ENCODE measurements at places on chromosomes 16 and 17. TPM values are rescaled to one million over a fixed set of nuclear protein-coding genes. Genes with fewer than 3 reads are reported as not detected.

DNA sequence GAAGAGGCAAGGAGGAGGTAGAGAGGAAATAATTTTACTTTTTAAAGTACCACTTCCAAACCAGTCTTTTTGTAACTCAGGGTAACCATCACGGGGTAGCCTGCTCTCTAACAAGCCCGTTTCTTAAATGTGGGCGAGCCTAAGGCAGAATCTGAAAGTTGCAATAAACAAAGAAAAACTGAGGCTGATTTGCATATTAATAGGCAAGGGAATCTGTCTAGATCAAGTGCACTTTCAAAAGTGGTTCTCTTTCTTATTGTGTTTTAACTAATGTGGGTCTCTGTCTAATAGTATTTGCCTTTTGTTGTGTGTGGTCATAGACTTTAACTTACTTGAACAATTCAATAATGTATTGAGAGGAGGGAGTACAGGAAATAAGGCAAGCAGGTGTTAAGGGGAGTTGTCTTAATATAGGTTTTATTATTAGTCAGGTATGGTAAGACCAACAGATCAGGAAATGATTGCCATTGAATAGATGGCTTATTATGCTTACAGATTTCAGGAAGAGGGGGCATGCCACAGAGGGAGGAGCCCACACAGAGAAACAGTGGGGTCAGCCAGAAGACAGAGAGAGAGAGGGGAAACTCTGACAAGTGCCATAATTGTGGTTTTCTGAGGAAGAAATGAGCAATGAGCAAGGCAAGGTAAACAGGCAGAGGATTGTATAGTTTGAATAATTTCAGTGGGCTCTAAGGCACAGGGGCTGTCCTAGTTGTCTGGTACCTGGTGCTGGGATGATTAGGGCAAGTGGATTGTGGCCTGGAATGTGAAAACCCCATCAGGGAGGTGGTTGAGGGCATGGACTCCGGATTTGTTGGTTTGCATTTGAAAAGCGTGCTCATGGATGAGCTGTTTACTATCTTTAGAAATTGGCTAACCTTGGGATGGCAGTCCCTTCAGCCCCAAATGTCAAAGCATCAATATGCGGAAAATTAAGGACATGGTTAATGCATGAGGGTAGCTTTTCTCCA lies 237.2 kb downstream of the TOX3 start:
- H3K36me3 ChIP-seq: no peaks in the 10 kb centered on the region
- no peak overlapping the region for H3K27ac ChIP-seq
- H3K27me3 ChIP-seq: no peaks in the 10 kb centered on the region

GRCh38 chr17:32917842-32918241 lies 10.1 kb upstream of the TMEM98 start:
- no peak for DNase-seq
- no peaks in the 10 kb centered on the region for H3K4me1 ChIP-seq
- H3K4me3 ChIP-seq: no peak overlapping the region
- no peak overlapping the region for H3K27ac ChIP-seq

DNA sequence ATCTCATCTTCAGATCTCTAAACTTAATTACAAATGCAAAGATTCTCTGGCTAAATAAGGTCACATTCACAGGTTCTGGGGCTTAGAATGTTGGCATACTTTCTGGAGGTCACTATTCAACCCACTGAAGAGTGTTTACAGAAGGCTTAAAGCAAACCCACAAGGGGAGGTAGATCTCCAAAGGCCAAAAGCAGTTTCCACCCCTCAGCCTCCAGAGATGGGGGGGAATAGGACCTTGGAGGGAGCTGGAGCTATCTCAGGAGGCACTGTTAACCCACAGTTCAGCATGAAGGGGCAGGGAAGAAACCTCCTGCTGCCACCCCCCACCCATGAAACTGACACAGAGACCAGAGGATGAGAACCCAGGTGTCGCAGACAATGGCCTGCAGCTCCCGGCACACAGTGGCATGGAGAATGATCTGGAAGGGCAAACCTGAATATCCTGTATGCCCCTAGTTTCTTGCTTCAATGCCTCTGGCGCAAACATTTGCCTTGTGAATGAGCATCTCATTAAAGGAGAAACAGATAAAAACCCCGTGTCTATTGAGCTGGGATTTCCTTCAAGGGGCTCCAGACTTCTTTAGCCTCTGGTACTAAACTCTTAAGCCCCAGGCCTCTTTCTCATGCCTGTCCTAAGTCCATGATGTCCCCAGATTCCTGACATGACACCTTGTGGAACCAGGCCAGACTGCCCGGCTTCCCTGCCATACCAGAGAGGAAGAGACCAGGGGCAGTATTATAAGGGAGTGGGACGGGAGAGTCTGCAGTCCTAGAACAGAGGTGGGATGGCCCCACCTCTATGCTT lies 103.1 kb upstream of the CDH5 start:
- DNase-seq: no peak
- H3K27ac ChIP-seq: no peak overlapping the region
- no peaks in the 10 kb centered on the region for H3K27me3 ChIP-seq
- no peak overlapping the region for H3K4me3 ChIP-seq

DNA sequence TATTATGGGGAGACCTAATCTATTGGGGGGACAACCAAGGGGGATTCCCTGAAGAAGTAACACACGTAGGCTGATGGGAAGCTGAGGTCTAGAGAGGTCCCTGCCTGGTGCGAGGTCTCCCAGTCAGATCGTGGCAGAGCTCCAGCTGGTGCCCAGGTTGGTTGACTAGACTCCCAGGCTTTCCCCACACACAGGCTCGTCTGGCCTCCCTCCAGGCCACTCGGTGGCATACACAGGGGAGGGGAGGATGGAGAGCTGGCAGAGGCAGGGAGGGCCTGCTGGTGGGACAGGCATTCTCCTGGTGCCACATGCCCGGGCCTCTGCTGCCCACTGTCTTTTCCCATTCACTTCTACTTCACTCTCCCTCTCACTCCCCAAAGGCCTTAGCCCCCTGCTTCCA lies 8.5 kb upstream of the SOCS3 start:
- H3K36me3 ChIP-seq: no peaks in the 10 kb centered on the region
- H3K4me1 ChIP-seq: no peaks in the 10 kb centered on the region
- H3K27me3 ChIP-seq: no peaks in the 10 kb centered on the region
- no peak overlapping the region for H3K4me3 ChIP-seq

DNA sequence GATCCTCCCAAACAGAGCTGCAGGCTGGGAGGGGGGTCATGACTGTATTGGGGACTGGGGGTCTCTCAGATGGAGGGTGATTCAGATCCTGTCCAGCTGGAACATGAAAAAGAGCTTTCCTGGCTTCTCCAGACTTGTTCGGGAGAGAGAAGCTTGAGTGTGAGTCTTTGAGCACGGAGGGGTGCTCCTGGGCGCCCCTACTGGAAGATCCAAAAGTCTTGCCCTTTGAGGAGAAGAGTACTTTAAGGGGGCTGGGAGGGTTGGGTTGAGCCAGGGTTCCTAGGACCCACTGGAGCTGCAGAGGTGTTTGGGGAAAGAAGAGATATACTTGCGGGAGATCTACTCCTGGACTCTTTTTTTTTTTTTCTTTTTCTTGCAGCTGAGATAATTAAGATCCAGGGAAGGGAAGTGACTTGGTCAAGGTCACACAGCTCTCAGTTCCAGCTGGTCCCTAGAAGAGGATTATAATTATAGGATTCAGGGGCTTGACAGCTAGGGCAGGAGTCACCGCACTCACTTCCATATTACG lies 8.4 kb downstream of the RARA start:
- H3K27me3 ChIP-seq: no peaks in the 10 kb centered on the region
- no peaks in the 10 kb centered on the region for H3K36me3 ChIP-seq
- DNase-seq: peak; percentile 73
- peak overlapping the region; percentile 88 for H3K4me3 ChIP-seq

DNA sequence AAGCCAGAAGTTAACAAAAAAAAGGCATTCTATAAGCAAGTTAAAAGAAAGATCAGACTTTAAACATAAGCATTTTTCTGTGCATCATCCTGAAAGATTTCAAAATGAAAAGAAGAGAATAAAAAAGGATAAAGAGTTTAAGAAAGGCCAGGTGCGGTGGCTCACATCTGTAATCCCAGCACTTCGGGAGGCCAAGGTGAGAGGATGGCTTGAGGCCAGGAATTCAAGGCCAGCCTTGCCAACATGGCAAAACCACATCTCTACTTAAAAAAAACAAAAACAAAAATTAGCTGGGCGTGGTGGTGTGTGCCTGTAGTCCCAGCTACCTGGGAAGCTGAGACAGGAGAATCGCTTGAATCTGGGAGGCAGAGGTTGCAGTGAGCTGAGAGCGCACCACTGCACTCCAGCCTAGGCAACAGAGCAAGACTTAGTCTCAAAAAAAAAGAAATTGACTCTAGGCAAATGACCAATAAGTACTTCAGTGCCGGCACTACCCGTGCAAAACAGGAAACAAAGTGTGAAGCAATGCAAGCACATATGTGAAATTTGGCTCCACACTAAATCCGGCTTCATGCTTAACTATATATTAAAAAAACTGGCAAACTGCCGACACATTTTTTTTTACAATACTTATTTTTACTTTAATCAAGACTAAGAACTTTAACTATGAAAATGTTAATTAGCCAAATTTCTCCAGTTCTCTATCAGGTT lies 83.2 kb upstream of the C17orf78 start:
- H3K27ac ChIP-seq: no peak overlapping the region
- no peaks in the 10 kb centered on the region for H3K4me1 ChIP-seq
- no peak for DNase-seq
- H3K36me3 ChIP-seq: no peaks in the 10 kb centered on the region
- no peak overlapping the region for H3K4me3 ChIP-seq

DNA sequence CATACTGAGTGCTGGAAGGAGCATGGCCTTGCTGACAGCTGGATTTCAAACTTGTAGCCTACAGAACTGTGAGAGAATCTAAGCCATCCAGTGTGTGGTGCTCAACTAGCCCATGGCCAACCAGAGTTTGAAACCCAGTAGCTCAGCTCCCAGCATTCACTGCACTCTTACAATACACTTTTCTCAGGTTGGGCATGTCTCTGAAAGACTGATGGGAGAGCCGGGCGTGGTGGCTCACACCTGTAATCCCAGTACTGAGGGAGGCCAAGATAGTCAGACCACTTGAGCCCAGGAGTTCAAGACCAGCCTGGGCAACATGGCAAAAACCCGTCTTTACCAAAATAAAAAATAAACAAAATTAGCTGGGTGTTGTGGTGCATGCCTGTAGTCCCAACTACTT lies 3.8 kb downstream of the CPNE2 start:
- H3K27ac ChIP-seq: no peak overlapping the region
- H3K36me3 ChIP-seq: no peaks in the 10 kb centered on the region
- H3K4me3 ChIP-seq: no peak overlapping the region
- no peaks in the 10 kb centered on the region for H3K27me3 ChIP-seq
- no peak for DNase-seq

- no peaks in the 10 kb centered on the region for H3K4me1 ChIP-seq
- H3K27ac ChIP-seq: no peak overlapping the region
- DNase-seq: no peak
- H3K4me3 ChIP-seq: no peak overlapping the region
- no peaks in the 10 kb centered on the region for H3K36me3 ChIP-seq
Measured at GRCh38 chr17:43911904-43912303, 4.6 kb upstream of the MPP2 start.

- H3K4me3 ChIP-seq: no peak overlapping the region
- H3K36me3 ChIP-seq: no peaks in the 10 kb centered on the region
- no peak for DNase-seq
- no peak overlapping the region for H3K27ac ChIP-seq
Measured at GRCh38 chr16:2790631-2791030, 3.3 kb upstream of the PRSS33 start.

DNA sequence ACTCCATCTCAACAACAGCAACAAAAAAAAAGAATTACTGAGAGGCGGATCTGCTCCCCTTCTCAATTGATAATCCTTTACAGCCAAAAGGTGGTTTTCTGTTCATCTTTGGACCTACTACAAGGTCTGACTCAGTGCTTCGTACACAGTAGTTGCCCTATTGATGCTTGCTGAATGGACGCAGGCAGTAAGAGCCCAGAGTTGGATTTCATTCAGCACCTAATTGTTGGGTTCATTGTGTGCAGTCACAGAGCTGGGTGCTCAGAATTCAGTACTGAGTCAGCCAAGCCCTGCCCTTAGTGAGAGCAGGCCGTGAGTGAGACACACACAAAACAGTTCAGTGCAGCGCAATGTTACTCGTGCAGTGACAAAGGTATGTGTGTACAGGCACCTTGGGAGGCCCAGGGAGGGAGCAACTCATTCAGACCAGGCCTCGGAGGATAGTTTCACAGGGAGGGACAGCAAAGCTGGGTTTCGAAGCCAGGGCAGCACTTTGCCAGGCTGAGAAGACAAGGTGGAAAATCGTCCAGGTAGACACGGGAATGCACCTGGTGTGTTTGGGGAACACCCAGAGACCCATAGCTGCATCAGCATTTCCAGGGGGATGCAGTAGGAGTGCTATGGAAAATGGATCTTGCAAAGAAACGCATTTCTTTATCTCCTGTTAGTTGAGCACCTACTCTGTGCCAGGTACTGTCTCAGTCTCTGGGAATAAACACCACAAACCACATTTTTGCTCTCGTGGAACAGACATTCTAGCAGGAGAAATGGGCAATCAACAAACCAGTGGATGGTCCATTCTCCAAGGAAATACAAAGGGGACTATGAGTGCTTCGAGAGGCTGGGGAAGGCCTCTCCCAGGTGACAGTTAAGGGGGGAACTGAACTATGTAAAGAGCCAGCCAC lies 18.1 kb upstream of the KRT17 start:
- H3K27me3 ChIP-seq: no peaks in the 10 kb centered on the region
- DNase-seq: no peak

- peak overlapping the region; percentile 17 for H3K27ac ChIP-seq
- no peaks in the 10 kb centered on the region for H3K27me3 ChIP-seq
- H3K4me1 ChIP-seq: no peaks in the 10 kb centered on the region
- no peaks in the 10 kb centered on the region for H3K36me3 ChIP-seq
- no peak overlapping the region for H3K4me3 ChIP-seq
Measured at GRCh38 chr17:73072219-73072962, 20.1 kb downstream of the SLC39A11 start.

PKMYT1 gene
- polyA plus RNA-seq: 1.3 TPM

RUNDC3A gene
- 0.57 TPM for polyA plus RNA-seq

G6PC1 gene
- polyA plus RNA-seq: not detected

Data from heart left ventricle (tissue), 16 donors.